ENCODE measurements at places on chromosomes 5 and 9. TPM values are rescaled to one million over a fixed set of nuclear protein-coding genes. Genes with fewer than 3 reads are reported as not detected.

FBXW11 gene
- total RNA-seq, result 33.2 TPM

MRPL22 gene
- total RNA-seq, result 31.8 TPM

SLC9A3 gene
- 3.4 TPM for total RNA-seq

F2RL2 gene
- 58.7 TPM for total RNA-seq

SLC6A19 gene
- total RNA-seq, result not detected
